ENCODE measurements at places on chromosomes 7 and 10.

DNA sequence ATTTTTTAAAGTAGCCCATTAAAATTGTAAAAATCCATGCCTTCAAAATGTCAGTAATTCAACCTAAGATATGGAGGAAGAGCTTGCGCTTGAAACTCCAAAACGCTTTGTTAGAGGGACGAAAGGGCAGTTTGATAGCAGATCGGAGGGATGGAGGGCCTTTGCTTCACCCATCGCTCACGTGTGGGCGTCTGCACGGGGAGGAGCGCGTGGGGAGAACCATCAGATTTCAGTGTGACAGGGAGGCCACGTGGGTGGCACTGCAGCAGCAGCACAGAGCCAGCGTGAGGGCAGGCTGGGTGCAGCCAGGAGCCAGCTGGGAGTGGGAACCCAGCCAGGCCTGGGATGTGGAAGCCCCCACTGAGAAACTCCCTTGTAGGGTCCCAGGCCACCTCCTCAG, 325.5 kb downstream of the PAXIP1 start:
- no peak for DNase-seq

GRCh38 chr7:14389595-14389994, 400.1 kb upstream of the ETV1 start:
- no peak for DNase-seq

GRCh38 chr7:26698806-26699205, 165.6 kb downstream of the SKAP2 start:
- no peak for DNase-seq

DNA sequence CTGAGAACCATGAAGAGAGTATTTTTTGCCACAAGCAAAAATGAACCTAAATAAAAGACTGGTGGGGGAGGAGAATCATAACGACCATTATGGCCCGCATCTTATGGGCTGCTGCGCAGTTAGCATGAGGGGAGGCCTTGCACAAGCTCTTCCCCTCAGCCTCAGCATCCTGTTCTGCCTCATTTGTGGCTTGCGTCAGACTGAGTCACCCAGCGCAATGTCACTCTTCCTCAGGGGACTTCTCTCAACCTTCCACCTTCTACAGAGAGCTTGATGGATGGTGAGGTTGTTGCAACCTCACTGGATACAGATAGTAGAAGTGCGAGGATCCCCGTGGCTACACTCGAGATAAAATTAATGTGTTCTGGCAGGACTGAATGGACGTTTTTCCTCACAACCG, 16.8 kb upstream of the GPR15LG start:
- DNase-seq = no peak

DNA sequence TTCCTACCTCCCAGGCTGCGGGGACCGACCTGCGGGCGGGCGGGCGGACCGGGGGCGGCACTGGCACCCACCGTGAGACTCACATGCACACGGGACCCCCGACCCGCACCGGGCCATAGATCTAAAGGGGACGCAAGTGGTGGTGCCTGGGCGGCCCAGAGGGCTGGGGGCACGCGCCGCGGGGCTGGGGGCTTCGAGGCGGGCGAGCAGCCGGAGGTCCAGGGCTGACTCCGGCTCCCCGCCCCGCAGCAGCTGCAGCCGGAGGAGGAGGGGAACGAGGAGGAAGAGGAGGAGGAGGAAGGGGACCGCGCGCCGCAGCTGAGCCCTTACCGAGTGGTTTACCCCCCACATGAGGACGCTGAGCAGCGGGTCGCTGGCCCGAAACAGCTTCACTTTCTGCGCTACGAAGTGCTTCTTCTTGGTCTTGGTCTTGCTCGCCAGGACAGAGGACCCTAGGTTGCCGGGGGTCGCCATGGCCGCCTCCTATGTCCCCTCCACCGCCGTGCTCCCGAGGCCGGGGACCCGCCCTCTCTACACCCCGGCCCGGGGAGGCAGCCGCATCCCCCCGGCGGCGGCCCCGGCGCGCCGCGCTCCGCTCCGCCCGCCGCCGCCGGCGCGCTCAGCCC, 412 bp downstream of the PIP4K2A start:
- DNase-seq = peak; percentile 41

DNA sequence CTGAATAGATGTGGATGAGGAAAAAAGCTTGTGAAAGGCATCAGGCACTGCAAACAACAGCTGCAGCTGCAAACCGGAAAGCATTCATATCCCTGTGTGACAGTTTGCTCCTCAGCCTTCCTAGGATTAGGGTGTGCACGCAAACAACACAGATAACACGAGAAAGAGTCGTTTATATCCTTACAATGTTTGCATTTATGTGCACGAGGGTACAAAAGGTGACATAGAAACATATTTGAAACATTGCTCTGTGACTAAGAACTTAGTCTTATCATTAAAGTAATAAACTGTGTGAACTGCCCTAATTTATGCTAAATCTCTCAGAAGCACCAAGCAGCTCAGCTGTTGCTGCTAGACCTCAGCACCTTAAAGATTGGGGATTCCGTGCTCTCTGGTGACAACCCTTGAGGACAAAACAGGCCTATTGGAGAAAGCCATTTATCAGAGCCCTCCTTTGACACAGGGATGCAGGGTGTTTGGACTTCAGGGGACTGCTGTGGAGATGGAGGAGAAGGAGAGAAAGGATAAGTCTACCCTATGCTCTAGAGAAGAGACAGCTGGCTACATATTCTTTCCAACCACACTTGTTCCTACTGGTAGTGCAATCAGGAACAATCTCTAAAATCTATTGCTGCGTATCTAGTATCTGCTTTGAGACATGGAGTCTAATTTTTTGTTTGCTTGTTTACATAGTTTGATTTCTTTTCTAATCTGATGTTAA, 176.2 kb downstream of the GNAT3 start:
- no peak for DNase-seq

GRCh38 chr7:147432576-147432975, 1158.0 kb upstream of the C7orf33 start:
- DNase-seq = no peak

DNA sequence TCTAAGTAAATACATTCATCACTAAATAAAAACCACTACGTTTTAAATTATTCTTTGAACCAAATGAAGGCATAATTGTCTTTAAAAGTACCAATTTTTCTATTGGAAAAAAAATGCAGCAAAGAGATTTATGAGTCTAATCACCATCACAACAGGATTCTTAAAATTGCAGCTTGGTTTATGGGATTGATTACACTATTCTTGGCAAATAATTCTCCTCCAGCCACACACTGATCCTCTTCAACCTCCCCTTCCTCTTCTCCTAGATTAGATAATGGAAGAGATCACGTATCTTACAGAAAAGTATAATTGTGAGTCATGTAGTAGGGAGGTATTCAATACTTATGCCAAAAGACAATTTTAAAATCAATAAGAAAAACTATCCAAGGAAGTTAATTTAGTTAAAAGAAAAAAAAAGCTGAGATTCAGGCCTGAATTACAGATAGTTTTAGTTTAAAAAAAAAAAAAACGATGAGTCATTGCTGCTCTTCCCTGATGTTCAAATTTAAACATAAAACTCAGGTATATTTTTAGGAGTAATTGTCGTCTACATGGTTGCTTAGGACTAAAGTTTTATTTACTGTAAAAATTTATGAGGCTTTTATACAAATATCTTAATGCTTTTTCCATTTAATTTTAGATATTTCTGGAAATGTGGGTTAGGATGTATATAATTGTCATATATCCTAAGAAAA, 133.7 kb upstream of the CDK1 start:
- DNase-seq = no peak

DNA sequence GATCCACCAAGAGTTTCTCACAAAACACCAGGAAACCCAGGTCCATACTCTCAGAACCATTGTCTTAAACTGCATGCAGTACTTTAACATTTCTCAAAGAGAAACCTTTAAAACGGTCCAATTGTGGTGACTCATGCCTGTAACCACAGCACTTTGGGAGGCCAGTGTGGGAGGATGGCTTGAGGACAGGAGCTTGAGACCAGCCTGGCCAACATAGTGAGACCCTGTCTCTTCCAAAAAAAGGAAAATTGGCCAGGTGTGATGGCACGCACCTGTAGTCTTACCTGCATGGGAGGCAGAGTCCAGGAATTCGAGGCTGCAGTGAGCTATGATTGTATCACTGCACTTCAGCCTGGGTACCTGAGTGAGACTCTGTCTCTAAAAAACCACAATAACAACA, 97.5 kb upstream of the OIT3 start:
- DNase-seq = no peak

GRCh38 chr10:30825495-30825894, 195.9 kb upstream of the LYZL2 start:
- DNase-seq = no peak

DNA sequence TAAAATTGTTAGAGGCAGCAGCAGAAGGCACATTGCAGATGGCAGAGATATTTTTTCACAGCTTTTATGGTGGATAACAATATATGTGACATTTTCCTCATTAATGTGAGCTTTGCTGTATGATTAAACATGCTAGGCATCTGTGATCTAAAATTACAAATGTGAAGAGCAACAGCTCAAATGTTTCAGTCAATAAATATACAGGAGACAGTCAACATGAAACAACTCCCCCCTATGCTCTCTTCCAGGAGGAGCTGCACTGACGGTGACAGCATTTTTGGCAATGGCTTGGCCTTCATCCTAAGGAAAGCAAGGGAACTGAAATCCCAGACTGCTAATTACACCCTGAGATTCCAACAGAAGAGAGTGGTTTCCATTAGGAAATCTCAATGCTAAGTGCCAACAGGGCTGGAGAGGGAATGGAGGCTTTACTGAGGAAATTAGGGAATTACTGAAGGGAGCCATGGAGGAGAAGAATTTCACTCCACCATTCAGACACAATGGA, 51.4 kb upstream of the GRB10 start:
- no peak for DNase-seq

DNA sequence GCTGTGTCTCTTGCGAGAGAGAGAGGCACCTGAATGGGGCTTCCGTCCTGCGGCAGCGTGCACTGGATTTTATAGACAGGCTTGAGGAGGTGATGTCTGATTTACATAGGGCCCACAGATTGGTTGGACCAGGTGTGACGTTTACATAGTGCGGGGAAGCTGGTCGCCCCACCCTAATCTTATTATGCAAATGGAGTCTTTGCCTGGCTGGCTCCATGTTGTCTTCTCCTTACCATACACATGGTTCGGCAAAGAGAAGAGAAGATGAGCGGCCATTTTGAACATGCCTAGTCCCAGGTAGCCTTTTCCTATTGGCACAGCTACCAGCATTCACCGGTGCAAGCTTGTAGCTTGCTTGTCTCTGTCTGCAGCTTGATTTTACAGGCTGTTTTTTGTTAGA, 238.5 kb upstream of the GALNT17 start:
- DNase-seq = no peak

GRCh38 chr7:152869041-152869676, 109.6 kb downstream of the ACTR3B start:
- DNase-seq = no peak

DNA sequence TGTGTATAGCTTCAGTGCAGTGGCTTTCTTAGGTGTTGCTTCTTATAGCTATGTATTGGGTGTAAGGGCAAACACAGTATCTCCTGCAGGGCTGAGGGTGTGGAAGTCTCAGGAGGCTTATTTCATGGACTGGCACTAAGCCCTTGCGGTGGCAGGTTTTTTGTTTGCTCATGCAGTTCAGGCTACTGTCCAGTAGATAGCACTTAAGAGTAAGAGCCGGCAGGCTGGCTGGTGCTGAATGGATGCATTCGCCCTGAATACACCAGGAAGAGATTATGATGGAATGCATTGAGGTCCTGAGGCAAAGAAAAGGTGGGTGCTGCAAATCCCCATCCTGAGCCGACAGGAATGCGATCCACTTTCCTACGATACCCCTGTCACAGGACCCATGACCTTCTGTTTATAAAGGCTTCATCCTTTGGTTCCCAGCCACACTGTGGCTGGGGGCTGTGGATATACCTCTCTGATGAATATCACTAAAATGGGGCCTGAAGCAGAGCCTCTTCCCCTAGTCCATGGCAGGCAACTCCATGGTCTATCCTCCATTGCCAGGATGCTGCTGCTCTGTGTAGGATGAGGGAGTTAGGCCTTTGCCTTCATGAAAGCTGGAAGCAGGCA, 44.9 kb downstream of the ANXA8 start:
- no peak for DNase-seq

GRCh38 chr7:50798126-50798525, 15.4 kb upstream of the GRB10 start:
- DNase-seq = no peak

- no peak for DNase-seq
Observed at GRCh38 chr7:12941512-12941911, 254.1 kb downstream of the ARL4A start.

DNA sequence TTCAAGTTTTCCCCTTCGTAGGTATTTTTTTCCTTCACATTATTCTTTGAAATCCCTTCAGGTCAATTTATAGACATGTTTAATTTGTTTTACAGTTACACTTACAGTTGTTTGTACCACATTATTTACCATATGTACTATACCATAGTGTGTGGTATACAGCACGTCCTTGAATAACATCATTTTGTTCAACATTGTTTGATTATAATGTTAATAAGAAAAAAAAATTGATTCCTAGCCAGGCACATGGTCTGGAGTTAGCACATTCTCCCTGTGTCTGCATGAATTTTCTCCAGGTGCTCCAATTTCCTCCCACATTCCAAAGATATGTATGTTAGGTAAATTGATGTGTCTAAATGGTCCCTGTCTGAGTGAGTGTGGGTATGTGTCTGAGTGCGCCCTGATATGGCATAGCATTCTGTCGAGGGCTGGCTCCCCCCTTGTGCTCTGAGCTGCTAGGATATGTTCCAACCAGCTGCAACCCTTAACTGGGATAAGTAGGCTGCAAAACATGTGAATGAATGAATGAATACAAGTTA, 247.6 kb downstream of the CCDC7 start:
- DNase-seq = no peak

DNA sequence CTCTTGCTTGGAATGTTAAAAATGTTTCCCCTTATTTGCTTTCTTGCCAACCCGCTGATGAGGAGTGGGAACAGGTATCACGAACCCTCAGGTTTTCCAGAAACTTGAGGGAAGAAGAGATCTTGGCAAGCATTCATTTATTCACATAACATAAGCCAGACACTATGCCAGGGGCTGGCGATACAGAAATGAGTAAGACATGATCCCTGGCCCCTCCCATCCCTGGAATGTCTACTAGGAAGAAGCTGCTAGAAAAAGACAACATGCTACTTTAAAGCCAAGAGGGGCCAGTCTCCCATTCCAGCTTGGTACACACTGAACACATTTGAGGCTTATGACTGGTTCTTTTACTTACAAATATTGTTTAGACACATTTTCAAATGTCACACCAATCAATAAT, 26.4 kb downstream of the SLC35B4 start:
- DNase-seq = no peak

DNA sequence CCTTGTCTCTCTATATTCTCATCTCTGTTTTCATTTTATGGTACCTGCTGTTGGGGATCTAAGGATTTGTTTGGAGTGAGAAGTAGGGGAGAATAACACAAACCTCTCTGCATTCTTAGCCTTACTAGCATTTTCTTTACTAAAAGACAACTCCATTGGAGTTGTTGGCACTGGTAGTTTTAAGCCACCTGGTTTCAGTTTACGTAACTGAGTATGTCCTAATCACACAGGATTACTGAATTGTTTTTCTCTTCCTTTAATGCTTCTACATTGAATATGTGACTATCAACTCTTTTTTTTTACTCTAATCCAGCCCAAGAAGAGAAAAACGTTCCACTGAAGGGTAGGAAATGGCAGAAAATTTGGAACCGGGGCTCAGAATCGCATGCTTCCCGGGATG, 30.0 kb upstream of the TRIL start:
- DNase-seq = no peak

- no peak for DNase-seq
Observed at GRCh38 chr7:6628045-6628444, 9.1 kb upstream of the ZNF316 start.
